Activated T-helper 1 cell treated with anti-CD3 and anti-CD28 coated beads, Interleukin-12 subunit alpha, Interleukin-12 subunit beta, Interleukin-2, Interleukin-4 antibody, amounts not matched to agents 30 ng/mL and 10 ng/mL and 1 ng/mL, durations not matched to agents 14 hours and 24 hours and 36 hours (primary cell): ENCODE measurements at places on chromosomes 1 and 21. TPM values are rescaled to one million over a fixed set of nuclear protein-coding genes. Genes with fewer than 3 reads are reported as not detected.

- H3K27ac ChIP-seq, result no peak overlapping the region
- no peaks in the 10 kb centered on the region for H3K36me3 ChIP-seq
- no peak overlapping the region for H3K4me3 ChIP-seq
- peaks cover 23% of the 10 kb centered on the region for H3K27me3 ChIP-seq
- DNase-seq, result no peak
These were observed 25.1 kb upstream of the PHGDH start for GRCh38 chr1:119686661-119687060.

DNA sequence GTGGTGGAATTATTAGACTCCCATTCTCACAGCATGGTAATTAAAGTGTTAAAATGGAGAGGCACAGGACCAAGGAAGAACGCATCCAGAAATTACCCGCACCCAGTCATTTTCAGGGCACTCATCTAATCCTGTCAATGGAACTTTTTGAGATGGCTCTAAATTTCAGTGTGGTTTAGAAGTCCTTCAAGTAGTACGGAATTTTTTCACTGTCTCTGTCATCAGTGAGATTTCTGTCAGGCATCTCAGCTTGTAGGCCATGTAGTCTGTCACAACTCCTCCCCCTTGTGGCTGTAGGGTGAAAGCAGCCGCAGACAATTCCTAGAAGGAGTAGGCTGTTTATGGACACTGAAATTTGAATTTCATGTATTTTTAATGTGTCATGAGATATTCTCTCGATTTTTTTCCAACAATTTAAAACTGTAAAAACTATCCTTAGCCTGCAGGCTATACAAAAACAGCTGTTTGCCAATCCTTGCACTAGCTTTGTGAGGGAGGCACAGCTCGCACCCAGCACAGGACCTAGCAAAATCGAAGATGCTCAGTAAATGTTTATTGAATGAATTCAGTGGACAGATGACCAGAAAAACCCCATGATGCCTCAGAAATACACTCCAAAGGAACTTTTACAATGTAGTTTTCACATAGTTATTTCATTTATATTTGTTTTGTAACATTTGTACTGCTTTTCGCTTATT lies 6.6 kb upstream of the NUP133 start:
- peaks cover 8% of the 10 kb centered on the region for H3K4me1 ChIP-seq
- H3K27ac ChIP-seq, result no peak overlapping the region
- H3K27me3 ChIP-seq, result peaks cover 2% of the 10 kb centered on the region
- peaks cover 13% of the 10 kb centered on the region for H3K36me3 ChIP-seq
- H3K4me3 ChIP-seq, result no peak overlapping the region

DNA sequence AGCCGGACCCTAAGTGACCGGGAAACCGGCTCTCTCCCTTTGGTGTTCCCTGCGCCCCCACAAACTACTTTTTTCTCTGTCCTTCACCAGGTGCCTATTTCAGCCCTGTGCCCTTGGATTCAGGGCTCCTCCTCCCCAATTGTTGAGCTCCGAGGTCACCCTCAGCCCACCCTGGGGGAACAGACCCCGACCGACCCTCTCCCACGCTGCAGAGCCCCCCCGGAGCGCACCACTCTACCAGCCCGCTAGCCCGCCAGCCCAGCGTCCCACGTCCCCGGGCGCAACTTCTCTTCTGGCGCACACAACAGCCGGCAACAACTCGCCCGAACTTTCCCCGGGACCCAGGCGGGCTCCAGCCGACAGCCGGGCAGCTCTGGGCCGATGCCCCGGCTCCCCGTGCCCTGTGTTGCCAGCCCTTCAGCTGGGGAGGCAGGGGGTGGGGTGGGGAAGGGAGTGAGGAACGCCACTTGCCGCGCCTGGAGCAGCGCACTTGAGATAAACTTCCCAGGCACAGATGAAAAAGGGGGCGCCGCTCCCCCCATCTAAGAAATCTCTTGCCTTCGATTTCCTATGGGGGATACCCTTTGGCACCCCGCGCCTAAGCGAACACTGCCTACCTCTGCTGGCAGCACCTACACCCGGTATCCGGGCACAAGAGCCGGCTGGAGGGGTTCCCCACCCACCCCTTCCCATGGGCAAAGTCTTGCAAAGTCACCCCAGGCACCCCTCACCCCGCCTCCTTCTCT lies 997 bp downstream of the CASZ1 start:
- H3K27me3 ChIP-seq, result peaks cover 51% of the 10 kb centered on the region
- peaks cover 5% of the 10 kb centered on the region for H3K4me1 ChIP-seq
- DNase-seq, result no peak
- H3K36me3 ChIP-seq, result no peaks in the 10 kb centered on the region
- peak overlapping the region; percentile 38 for H3K27ac ChIP-seq

DNA sequence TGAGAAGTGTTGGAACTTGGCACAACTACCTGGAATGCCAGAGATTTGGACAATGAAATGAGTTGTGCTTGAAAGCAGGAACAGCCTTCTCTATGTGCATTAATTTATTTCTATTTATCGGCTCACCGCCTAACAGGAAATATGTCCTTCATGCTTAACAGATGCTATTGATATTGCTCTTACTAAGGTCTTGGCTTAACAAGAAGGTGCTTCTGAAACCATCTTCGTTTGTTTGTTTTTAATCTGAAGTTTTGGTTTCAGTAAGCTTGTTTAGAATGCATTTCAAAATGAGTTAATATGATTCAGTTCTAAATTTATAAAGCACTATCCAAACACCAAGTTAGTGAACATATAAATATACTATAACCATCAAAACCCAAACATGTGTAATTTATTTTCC lies 898.3 kb upstream of the B3GALT2 start:
- H3K36me3 ChIP-seq, result no peaks in the 10 kb centered on the region
- no peak overlapping the region for H3K4me3 ChIP-seq
- no peaks in the 10 kb centered on the region for H3K4me1 ChIP-seq
- no peaks in the 10 kb centered on the region for H3K27me3 ChIP-seq
- no peak overlapping the region for H3K27ac ChIP-seq

- no peaks in the 10 kb centered on the region for H3K4me1 ChIP-seq
- peak; percentile 73 for DNase-seq
- H3K27me3 ChIP-seq, result peaks cover 34% of the 10 kb centered on the region
These were observed 9.8 kb downstream of the RAP1GAP start for GRCh38 chr1:21659099-21659923.

DNA sequence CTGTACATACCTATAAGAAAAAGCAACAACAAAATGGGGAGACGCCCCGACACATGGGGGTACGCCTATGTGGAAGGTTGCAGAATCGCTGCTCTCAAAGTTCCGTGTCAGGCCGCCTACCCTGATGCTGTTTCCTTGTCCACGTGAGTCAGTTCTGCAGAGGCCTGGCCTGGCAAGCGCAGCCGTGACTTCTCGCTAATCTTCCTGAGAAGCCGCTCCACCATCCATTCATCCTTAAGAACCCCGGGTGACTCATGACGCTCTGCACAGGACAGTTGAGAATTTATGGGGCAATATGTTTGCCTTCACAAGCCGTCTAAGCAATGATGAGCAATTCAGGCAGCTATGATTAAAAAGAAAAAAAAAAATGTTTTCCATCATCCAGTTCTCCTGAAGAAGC lies 122.3 kb upstream of the TMPRSS2 start:
- DNase-seq, result no peak
- H3K4me3 ChIP-seq, result no peak overlapping the region
- peaks cover 9% of the 10 kb centered on the region for H3K27me3 ChIP-seq
- H3K27ac ChIP-seq, result no peak overlapping the region
- H3K4me1 ChIP-seq, result no peaks in the 10 kb centered on the region

DNA sequence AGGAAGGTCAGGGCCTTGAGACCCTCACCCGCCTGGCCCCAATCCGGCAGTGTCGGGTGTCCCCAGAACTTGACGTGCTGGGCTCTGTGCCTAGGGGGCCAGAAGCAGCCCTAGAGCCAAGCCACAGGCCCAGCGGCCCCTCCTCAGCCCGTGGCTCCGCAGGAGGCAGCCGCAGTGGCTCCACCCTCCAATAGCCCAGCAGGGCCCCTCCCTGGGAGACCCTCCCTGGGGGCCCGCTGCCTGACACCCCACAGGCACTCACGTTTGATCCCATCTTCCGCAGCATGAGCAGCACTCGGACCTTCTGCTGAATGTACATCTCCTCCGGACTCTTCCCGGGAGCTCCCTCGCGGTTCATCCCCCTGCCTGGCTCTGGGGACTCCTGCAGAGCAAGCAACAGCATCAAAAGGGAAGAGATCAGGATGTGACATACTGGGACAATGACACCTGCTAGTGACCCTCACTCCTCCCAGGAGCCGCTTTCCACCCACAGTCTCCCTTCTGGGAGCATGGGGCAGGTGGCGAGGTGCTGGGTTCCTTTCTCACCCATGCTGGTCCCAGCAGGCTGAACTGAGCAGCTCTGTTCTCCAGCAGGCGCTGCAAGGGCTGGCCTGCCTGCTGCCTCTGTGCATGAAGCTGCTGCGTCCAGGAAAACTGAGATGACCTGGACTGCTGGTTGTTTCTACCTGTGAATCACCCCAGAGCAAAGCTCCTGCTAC lies 38.2 kb downstream of the CTNNBIP1 start:
- no peak for DNase-seq
- peaks cover 7% of the 10 kb centered on the region for H3K4me1 ChIP-seq
- H3K4me3 ChIP-seq, result no peak overlapping the region
- H3K36me3 ChIP-seq, result no peaks in the 10 kb centered on the region
- H3K27me3 ChIP-seq, result no peaks in the 10 kb centered on the region
- H3K27ac ChIP-seq, result no peak overlapping the region

DNA sequence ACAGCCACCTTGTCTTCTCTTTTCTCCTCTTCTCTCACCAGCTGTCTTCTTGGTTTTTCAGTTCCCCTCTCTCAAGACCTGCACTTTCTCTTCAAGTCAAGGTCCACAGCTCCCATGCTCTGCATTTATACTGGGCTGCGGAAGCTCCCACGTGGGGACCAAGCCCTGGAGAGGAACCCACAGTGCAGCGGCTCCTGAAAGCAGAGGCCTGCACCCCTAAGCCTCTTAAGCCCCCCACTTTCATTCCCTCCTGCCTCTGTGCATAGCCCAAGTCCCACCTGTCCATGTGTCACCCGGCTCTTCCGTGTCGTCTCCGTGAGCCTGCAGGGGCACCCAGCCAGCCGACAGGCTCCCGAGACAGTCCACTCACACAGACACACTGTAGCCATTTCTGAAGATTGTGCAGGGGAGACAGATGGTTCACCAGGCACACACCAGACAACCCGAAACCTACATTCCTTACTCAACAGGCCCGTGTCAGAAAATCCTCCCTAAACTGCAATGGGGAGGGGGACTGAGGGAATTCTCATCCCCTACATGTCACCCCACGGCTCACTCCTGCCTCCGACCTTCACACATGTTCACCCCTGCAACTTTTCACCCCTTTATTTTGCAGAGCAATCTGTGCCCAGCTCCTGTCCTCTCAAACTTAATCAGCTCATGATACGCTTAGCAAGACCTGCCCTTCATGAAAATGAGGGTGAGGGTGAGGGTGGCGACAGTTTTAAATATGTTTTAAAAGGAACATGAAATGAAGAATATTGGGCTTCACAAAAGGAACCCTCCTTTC lies 6.3 kb downstream of the MX2 start:
- no peak for DNase-seq
- no peak overlapping the region for H3K4me3 ChIP-seq
- peaks cover 35% of the 10 kb centered on the region for H3K36me3 ChIP-seq
- peaks cover 60% of the 10 kb centered on the region for H3K4me1 ChIP-seq

- H3K36me3 ChIP-seq, result no peaks in the 10 kb centered on the region
- H3K27me3 ChIP-seq, result no peaks in the 10 kb centered on the region
- no peak overlapping the region for H3K27ac ChIP-seq
- no peaks in the 10 kb centered on the region for H3K4me1 ChIP-seq
These were observed 1632.3 kb downstream of the KCNT2 start for GRCh38 chr1:194975913-194976312.

DNA sequence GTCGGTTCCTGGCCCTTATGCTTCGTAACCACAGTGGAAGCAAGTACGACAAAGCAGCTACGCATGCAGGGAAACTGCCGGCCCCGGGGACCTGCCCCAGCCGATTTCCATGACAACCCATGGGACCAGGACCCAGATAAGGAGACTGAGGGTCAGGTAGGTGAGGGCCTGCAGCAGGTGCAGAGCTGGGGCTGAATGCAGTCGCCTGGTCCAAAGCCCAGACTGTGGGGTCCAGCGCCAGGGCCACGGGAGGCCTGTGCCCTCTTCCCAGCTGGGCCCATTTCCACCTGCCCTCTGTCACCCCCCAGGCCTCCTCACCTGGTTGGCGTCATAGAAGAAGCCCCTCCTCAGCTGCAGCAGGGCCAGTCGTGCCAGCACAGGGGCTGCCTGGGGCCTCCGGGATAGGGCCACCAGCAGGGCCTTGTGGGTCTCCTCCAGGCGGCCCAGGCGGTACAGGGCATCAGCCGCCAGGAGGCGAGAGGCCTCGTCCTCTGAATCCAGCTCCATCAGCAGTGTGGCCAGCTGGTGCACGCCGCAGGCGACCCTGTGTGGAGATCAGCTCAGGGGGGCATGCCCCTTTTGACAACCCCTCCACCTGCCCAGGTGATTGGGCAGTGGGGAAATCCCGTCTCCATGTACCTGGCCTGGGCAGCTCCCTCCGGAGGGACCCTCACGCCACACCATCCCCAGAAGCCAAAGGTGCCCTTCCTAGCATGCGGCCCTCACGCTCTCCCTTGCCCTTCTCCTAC lies 14.2 kb downstream of the TTC34 start:
- H3K27me3 ChIP-seq, result peaks cover 16% of the 10 kb centered on the region
- no peak overlapping the region for H3K27ac ChIP-seq
- DNase-seq, result no peak
- H3K4me1 ChIP-seq, result peaks cover 5% of the 10 kb centered on the region
- no peaks in the 10 kb centered on the region for H3K36me3 ChIP-seq

DNA sequence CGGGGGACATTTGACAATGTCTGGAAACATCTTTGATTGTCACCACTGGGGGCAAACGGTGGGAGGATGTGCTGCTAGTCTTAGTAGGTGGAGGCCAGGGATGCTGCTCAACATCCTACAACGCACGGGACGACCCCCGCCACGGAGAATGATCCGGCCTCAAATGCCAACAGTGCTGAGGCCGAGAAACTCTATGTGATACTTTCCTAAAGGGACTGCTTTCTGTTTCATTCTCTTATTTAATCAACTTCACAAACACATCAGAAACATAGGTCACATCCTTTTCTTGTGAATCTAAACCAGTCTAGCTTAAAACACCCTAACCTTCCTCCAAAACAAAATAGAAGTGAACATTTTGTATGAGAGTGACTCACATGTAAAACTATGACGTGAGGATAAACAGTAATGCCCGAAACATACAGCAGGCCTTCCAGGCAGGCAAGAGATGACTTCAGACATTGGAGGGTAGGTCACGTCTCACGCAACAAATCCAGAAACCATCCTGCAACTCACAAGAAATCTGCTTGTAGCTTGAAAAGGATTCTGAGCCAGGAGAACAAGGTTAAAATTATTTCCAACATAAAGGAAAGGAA lies 37.2 kb upstream of the ETS2 start:
- peaks cover 5% of the 10 kb centered on the region for H3K36me3 ChIP-seq
- peak overlapping the region; percentile 93 for H3K27ac ChIP-seq
- H3K4me1 ChIP-seq, result peaks cover 50% of the 10 kb centered on the region
- DNase-seq, result peak; percentile 24

- no peak for DNase-seq
- no peaks in the 10 kb centered on the region for H3K4me1 ChIP-seq
- H3K4me3 ChIP-seq, result no peak overlapping the region
- no peak overlapping the region for H3K27ac ChIP-seq
- H3K36me3 ChIP-seq, result no peaks in the 10 kb centered on the region
- H3K27me3 ChIP-seq, result peaks cover 43% of the 10 kb centered on the region
These were observed 9.8 kb upstream of the DMBX1 start for GRCh38 chr1:46479744-46480350.

PEAR1 gene
- total RNA-seq, result 0.36 and 0.51 TPM in 2 replicates

OR2C3 gene
- not detected in 2 replicates for total RNA-seq

KMO gene
- not detected in 2 replicates for total RNA-seq

MTF1 gene
- total RNA-seq, result 31.7 and 35.3 TPM in 2 replicates

GJA4 gene
- total RNA-seq, result not detected in 2 replicates

RAP1A gene
- 326 and 348 TPM in 2 replicates for total RNA-seq

TNFSF18 gene
- not detected in 2 replicates for total RNA-seq
